Pons (tissue), 1 donor: ENCODE measurements at places on chromosomes 4 and X.

DNA sequence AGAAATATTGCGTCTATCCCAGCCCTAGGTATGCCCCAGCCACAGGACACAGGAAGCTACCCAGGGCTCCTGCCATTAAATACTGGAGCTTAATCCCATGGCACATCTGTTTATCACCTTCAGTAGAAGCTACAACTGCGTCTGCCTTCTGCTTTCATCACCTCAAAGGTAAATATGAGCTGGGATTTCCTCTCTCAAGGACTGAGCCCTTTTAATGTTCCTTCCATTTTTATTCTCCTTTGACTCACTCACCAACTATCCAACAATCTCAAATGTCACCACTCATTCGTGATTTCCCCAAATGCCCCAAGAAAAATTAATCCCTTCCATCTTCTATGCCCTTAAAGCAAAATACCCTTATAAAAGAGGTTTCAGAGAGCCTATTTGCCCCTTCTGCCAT, 1.8 kb upstream of the MID1 start:
- DNase-seq: no peak

DNA sequence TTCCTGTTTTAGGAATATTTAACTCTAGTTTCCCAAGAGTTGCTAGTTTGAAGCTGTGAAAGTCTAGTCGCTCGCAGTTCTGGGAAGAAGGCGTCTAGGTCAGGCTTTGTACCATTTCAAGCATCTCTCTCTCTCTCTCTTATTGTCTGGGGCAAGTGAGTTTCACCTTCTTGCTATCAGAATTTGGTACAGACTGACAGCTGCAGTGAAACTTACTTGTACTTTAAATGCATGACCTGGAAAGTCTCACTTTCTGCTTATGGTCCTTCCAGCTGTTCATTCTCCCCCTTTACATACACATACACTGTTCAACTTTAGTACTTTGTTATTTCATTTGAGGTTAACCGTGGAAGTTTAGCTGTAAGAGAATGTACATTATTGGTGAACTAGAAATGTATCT, 4.4 kb downstream of the FRMPD4 start:
- no peak for DNase-seq

GRCh38 chrX:97334850-97335249, 451.1 kb downstream of the RPA4 start:
- no peak for DNase-seq

DNA sequence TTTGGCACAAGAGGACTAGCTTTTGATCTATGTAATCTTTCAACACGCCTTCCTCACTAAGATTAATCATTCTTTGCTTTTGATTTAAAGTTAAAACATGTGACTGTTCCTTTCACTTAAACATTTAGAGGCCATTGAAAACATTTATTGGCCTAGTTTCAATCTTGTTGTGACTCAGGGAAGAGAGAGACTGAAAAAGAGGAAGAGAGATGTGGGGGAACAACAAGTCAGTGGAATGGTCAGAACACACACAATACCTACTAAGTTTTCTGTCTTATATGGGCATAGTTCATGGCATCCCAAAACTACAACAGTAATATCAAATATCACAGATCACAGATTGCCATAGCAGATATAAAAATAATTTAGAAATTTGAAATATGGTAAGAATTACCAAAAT, 812.9 kb upstream of the AGA start:
- no peak for DNase-seq

DNA sequence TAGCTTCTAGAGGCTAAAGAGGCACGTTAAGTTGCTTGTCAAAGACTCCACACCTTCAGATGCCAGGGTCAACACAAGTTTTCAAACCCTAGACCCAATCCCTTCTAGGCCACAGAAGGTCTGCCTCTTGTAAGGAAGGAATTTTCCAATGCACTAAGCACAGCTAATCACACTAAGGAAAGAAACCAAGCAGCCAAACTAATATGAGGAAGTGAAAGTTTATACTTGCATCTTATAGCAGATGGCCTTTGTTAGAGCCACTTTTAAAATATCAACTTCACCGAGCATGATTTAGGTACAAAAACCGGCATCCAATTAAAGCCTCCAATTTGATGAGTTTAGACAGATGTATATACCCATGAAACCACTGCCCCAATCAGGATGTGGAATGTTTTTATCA, 9.9 kb downstream of the FHL1 start:
- no peak for DNase-seq

- no peak for DNase-seq
Observed at GRCh38 chr4:1939664-1940509, 68.7 kb downstream of the NSD2 start.

GRCh38 chr4:123401271-123402120, 4.9 kb downstream of the SPRY1 start:
- DNase-seq: no peak
